ENCODE measurements at places on chromosomes 2 and 18.

- DNase-seq: no peak
Measured at GRCh38 chr2:109447251-109447661, 166.5 kb downstream of the SEPTIN10 start.

DNA sequence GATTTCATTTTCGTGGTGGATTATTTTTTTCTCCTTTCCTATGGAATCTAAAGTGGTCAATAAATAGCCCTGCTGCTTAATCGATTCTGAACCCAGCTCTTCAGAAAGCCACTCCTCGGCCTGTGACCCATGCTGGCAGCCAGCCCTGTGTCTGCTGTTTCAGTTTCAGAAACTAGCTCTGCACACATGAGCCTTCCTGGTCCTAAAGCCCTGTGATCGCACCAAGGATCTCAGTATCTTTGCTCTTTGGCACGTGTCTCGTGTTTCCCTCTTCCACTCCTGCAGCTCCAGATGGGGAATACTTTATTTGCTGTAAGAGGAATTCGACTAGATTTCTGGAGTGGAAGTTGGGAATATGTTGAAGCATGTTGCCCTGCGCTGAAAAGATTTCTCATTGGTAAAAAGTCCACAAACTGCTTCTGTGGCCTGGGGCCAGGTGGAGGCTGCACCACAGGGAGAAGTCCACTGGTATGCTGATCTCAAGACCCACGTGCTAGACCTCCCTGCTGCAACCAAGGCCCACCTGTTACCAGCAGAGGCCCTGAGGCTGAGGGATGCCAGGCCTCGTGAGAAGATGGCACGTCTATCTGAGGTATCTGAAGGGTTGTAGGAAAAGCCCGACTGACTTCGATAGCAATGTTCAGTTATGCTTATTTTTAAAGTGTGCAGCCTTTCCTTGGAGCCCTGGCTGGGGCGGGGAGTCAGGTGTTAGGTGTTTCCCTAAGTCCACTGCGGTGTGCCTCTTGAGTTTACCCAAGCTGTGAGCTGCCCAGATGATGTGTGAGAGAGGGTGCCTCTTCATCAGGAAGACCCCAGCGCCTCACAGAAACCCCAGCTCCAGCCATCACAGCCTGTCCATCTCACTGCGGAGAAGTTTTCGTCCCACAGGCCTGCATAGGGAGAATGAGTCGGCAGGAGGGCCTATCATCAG, 33.6 kb upstream of the CELF4 start:
- DNase-seq: no peak

GRCh38 chr2:143691121-143691520, 561.9 kb downstream of the ARHGAP15 start:
- DNase-seq: no peak

GRCh38 chr18:76405681-76406356, 89.2 kb downstream of the ZNF516 start:
- DNase-seq: no peak

GRCh38 chr18:8910843-8911242, 191.7 kb upstream of the NDUFV2 start:
- no peak for DNase-seq

DNA sequence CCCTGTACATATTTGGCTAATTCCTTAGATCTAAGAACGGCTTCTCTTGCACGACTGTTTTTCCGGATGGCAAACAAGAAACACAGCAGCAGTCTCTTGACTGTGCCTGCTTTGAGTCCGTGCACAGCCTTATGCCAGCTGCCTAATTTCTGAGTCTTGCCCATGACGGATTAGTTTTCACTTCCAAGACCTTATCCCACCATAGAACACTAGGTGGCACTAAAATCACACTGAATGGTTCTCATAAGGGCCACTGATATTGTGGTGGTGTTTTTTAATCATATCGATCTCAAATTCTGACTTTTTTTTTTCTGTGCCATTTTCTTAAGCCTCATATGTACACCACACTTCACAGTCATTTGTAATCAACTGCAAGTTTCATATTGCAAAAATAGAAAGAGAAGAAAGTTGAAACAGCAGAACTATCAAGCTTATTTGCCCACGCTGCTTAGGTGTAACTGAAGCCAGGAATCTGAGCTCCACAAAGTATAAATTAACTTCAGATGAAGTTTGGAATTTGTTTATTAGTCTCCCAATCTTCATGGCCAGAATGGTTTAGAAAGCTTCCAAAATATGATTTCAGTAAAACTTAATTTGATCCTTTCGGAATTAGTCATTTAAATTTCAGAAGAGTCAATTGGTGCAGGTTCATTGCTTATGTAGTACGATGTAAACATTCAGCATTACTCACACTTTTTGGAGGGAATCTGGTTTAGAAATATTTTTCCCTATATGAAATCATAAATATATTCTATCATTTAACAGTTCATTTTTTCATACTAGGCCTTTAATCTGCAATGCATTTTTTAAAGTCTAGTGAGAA, 45.5 kb upstream of the SCN7A start:
- no peak for DNase-seq

DNA sequence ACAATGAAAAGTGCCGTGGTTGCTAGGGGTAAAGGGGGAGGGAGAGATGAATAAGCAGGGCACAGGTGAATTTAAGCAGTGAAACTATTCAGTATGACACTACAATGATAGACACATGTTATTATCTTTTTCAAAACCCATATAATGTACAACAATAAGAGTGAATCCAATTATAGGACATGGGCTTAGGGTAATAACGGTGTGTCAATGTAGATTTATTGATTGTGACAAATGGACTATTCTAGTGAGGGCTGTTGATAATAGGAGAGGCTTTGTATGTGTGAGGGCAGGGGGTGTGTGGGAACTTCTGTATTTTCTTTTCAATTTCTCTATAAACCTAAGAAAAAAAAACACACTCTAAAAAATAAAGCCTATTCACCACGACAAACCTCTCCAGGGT, 223.8 kb downstream of the RIT2 start:
- DNase-seq: no peak

DNA sequence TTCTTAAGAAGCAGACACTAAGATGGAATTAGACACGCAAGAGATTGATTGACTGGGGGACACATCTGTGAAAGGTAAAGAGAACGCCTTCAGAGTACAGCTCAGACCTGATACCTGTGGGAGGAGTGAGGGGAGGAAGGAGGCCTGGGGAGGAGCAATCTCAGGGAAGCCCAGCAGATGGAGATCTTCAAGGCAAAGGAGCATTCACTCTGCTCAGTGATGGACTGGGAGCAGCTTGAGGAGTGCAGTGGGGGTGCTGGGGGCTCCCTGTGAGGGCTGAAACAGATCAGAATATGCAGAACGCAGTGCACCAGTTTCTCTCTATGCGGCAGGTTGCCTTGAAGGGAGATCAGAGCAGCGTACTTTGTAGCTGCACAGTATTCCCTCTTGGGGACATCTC, 103.7 kb upstream of the ATP8B1 start:
- no peak for DNase-seq

- no peak for DNase-seq
Measured at GRCh38 chr2:220101980-220102379, 474.6 kb downstream of the SLC4A3 start.

- DNase-seq: no peak
Measured at GRCh38 chr2:30403592-30404312, 43.3 kb upstream of the LCLAT1 start.

- DNase-seq: no peak
Measured at GRCh38 chr2:17976871-17977746, 98.6 kb downstream of the KCNS3 start.

- DNase-seq: no peak
Measured at GRCh38 chr2:40271094-40271493, 180.8 kb downstream of the SLC8A1 start.

GRCh38 chr2:202023904-202024266, 9.8 kb upstream of the FZD7 start:
- DNase-seq: no peak

GRCh38 chr18:5729983-5730699, 165.2 kb downstream of the TMEM200C start:
- DNase-seq: no peak

- peak; percentile 41 for DNase-seq
Measured at GRCh38 chr18:80033181-80034067, 810 bp upstream of the RBFA start.

DNA sequence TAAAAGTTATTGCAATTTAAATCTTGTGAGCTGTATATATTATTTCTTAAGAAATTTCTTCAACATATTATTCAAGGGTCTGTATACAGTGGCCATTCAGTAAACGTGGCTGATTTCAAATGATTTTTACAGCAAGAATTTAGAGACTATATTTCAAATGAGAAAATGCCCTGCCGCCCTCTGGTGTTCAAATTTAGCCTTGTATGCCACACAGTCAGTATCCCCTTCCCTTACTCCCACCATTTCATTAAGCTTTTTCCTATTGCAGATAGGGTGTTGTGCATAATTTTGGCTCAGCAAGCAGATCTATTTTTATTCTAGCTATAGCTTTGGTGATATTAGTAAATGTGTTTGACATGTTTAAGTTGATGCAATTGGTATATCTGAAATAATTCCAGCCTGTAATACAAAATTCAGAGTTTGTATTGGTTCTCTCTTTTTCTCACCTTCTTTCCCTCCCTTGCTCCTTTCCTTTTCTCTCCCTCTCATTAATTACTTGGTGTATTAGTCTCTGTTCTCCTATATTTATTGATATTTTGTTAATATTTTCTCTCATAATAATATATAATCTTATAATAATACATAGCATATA, 22.8 kb upstream of the SCN7A start:
- DNase-seq: no peak

GRCh38 chr18:74375999-74376398, 60.4 kb downstream of the C18orf63 start:
- no peak for DNase-seq

DNA sequence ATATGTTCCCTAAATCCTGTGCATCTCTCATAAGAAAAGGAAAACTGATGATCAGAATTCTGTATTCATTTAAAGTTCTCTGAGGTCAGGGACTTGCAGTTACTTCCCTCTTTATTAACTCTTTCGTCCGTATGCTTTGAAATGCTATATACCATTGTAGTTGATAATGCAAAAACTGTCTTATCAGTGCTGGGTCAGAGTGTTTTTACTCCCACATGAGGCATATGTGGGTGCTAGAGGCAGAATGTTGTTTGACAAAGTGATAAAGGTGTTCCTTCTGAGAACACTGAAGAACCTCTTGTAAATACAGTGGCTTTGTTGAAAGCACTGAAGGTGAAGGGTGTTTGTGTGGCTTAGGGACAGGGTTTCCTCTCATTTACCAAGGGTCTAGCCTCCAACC, 136.5 kb upstream of the NFATC1 start:
- DNase-seq: no peak

GRCh38 chr18:44733754-44734465, 53.2 kb downstream of the SETBP1 start:
- no peak for DNase-seq

- peak; percentile 79 for DNase-seq
Measured at GRCh38 chr2:219294356-219295351, 14.5 kb downstream of the PTPRN start.

DNA sequence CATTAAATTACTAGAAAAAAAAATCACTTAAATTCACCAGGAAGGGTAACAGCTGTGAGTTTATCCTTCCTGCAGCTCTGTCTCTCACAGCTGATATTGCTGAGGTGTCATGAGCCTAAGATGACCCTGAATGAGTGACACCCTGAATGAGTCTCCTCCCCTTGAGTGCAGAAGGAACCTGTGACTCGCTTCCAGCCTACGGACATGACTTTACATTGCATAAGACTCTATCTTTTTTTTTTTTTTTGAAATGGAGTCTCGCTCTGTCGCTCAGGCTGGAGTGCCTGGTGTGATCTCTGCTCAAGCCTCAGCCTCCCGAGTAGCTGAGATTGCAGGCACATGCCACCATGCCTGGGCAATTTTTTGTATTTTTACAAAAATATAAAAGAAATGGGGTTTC, 14.1 kb downstream of the MRO start:
- DNase-seq: no peak

DNA sequence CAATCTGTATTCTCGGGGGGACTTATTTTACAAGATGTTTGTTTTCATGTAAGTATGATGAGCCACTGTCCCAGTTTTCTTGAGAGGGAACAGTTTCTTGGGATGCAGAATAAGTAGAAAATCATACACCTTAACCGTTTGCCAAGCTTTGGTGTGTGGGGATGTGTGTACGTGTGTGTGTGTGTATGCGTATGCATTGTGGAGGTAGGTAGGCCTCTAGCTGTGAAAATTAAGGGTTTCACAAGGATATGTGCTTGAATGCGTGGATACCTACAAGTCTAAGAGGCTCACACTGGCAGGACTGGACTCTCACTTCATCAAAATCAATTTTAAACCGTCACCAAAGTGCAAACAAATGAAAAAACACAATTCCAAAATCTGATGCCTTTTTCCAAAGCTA, 204.2 kb upstream of the RBMS1 start:
- DNase-seq: no peak

DNA sequence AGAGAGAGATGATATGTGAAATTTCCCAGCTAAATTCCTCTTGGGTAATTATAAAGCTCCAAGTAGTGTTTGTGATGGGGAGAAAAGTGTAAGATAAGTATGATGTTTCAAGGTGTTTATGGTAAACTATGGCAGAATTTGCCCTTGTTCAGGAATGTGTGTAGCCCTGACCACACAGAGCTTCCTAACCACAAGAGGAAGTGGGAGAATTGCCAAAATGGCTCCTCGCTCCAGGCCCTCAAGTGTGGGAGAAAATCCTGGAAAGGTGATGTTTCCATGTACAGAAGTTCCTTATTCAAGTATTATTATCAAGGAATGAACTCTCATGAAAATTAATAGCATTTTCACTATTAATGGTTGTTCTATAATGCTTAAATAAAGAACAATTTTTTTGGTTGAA, 878.3 kb downstream of the TDRD15 start:
- no peak for DNase-seq

DNA sequence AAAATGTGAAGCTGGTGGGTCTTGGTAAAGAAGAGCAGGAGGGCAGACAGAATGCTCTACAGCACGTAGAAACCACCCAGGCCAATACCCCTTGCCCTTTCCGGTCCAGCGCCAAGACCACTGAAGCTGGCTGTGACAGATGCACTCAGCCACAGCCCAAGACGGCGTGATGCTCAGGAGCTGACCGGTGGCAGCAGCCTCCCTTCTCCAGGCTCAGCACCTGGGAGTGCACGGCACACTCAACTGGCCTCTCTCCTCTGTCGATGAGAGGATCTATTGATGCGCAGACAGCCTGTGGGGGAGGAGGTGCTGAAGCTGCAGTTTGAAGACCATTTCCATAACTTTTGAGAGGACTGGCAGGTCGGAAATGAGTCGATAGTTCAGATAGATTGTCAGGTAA, 141.0 kb upstream of the MYT1L start:
- DNase-seq: no peak

DNA sequence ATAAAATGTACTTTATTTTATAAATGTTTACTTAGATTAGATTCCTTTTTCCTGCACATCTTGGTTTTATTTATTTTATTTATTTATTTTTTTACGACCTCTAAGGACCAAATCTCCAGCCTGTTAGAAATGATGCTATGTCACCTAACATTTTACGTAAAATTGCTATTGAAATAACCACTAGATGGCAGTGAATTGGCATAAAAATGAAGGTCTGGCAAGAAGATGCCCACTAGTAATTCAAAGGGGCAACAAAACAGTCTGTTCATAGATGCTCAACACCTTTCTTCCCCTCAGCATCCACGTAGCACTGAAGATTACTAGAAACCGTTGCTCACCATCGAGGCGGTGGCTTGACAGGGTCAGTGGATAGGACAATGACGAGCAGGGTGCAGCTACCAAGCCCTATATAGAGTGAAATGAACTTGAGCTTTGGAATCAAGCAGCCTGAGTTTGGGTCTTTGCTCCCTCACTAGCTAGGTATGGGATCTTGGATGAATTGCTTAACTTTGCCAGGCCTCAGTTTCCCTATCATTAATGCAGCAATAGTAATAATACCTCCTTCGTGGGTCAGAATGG, 128.7 kb upstream of the L3MBTL4 start:
- DNase-seq: no peak

- DNase-seq: no peak
Measured at GRCh38 chr18:75323821-75324585, 103.5 kb downstream of the SMIM21 start.

GRCh38 chr2:99680946-99681345, 191.1 kb upstream of the REV1 start:
- no peak for DNase-seq

Data from activated CD4-positive, CD25-positive, alpha-beta regulatory T cell treated with anti-CD3 and anti-CD28 coated beads, Interleukin-2, amount 50 U/mL, for 16 hours (primary cell).